ENCODE measurements at places on chromosomes 12 and 14.
A peak's percentile ranks its signal among the peaks of the same experiment; 100 is the strongest.

- DNase-seq: no peak
Measured at GRCh38 chr14:29320286-29320685, 553.7 kb downstream of the FOXG1 start.

DNA sequence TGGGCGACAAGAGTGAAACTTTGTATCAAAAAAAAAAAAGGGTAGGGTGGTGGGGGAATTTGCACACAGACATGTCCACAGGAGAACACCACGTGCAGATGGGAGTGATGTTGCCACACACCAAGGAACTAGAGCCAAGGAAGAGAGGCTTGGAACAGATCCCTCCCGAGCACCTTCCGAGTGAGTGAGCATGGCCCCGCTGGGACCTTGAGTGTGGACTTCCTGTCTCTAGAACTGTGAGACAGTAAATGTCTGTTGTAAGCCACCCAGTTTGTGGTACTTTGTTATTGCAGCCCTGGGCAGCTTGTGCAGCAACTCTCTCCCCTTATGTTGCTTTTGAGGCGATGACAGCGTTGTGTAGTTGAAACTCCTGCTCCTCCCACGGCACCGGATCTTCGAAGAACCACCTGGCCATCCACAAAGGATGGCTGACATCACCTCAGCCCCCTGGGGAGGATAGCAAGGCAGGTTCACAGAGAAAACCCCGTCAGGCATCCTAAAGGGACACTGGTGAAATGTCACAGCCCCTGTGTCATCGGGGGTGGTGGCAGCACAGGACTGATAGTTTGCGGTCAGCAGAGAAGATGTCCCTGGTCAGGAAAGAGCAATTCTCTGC, 54.7 kb upstream of the PLEKHG3 start:
- no peak for DNase-seq

DNA sequence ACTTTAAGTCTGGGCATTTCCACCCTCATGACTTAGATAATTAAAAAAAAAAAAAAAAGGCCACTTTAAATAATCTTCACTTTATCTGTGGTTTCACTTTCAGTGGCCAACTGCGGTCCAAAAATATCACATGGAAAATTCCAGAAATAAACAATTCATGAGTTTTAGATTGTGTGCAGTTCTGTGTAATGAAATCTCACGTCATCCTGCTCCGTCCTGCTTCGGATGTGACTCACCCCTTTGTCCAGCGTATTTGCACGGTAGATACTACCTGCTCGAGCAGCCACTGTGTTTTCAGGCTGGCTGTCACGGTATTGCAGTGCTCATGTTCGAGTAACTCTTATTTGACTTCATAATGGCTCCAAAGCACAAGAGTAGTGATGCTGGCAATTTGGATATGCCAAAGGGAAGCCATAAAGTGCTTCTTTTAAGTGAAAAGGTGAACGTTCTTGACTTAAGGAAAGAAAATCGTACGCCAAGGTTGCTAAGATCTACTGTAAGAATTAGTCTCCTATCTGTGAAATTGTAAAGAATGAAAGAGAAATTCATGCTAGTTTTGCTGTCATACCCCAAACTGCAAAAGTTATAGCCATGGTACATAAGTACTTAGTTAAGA, 2.4 kb downstream of the E2F7 start:
- DNase-seq: no peak

DNA sequence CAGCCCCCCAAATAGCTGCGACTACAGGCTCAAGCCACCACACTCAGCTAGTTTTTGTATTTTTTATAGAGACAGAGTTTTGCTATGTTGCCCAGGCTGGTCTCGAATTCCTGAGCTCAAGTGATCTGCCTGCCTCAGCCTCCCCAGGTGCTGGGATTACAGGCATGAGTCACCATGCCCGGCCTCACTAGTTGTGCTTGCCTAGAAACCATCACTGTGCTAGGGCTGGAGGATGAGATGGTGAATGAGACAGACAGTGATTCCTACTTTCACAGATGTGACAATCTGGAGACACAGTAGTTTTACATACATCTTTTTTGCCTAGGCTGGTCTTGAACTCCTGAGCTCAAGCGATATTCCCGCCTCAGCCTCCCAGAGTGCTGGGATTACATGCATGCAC, 7.5 kb upstream of the MSI1 start:
- DNase-seq: no peak

DNA sequence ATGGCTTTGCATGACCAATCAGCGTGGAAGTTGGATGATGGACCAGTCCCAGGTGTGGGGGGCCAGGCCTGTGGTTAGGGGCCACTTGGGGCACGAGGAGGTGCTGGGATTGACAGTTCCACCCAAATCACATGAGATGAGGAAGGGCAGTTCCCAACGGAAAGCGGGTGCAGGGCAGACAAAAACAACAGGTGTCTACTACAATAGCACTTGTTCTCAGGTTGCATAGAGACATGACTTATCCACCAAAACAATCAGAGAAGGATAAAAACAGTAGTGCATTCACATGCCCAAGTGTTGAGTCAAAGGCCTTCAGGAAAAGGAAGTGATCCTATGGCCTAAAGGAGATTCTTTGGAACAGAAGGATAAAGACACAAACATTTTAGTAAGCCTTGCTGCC, 14.6 kb upstream of the EIF2B2 start:
- DNase-seq: peak; percentile 48

GRCh38 chr12:26172539-26172938, 22.8 kb upstream of the SSPN start:
- no peak for DNase-seq

- no peak for DNase-seq
Measured at GRCh38 chr12:46921764-46922133, 96.0 kb upstream of the SLC38A4 start.

DNA sequence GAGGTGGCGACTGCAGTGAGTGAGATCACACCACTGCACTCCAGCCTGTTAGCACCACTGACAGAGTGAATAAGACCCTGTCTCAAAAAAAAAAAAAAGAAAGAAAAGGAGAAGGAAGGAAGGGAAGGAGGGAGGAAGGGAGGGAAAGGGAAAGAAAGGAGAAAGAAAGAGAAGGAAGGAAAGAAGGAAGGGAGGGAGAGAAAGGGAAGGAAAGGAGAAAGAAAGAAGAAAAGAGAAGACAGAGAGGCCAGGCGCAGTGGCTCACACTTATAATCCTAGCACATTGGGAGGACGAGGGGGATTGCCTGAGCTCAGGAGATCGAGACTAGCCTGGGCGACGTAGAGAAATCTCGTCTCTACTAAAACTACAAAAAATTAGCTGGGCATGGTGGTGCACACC, 13.2 kb downstream of the DCAF5 start:
- DNase-seq: no peak

DNA sequence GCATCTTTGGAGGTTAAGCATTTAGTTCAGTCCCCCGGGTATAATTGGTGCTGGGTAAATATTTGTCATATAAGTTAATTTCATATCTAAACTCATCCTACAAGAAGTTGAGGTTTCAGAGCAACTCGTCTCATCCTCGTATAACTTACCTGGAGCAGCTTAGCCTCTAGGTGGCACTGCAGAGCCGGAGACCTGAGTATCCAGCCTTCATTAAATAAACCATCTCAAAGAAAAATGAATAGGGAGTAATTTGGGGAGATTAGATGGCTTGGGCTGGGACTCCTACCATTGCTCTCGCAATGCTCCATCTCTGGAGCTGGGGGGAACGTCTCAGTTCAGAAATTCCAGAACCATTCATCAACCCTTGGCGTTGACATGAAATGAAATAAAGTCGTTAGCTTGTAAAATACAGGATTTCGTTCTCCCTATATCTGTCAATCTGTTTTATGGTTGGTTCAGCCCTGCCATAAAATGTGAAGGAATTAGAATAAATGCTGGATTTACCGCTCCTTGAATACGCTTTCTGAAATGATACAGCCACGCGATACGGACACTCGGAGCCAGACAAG, 122.9 kb upstream of the TMEM132D start:
- no peak for DNase-seq

GRCh38 chr12:52628111-52628507, 9.8 kb upstream of the KRT73 start:
- DNase-seq: no peak

DNA sequence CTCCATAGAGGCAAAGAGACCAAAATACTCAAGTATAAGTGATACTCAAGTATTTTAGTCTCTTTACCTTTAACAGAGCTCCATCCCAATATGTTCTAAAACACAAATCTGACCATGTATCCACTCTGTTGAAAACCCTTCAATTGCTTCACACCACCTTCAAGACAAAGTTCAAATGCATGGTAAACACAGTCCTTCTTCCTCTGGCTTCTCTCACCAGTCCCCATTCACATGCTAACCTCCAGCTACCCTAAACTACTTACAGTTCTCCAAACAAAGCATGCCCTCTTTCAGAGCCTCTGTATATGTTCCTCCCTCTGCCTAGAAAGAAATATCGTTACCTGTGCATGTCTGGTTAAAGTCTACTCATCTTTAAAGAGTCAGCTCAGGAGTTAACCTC, 100.2 kb downstream of the NUMB start:
- no peak for DNase-seq

- no peak for DNase-seq
Measured at GRCh38 chr12:47414511-47414910, 291.3 kb downstream of the RPAP3 start.

GRCh38 chr14:59239022-59239421, 50.6 kb downstream of the DAAM1 start:
- DNase-seq: no peak

- DNase-seq: no peak
Measured at GRCh38 chr12:25690996-25691864, 138.1 kb upstream of the LMNTD1 start.

GRCh38 chr14:31154956-31155355, 52.6 kb downstream of the HECTD1 start:
- DNase-seq: no peak

DNA sequence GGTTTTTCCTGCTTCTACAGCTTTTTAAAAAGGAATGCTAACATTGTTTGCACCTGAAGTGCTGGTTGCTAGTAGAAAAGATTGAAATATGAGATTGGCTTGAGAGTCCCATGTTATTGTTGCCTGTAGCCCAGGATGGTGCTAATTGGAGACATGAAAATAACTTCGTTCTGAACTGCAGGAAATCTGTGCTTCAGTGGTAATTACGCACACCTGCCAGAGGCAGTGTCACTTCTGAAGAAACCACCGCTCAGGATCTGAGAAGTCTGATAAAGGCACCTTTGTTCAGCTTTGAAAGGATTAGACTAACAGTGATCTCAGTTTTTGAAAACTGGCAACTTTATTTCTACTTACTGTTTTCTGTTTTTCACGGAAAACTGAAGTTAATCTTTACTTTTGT, 15.5 kb upstream of the ATP6V0A2 start:
- DNase-seq: no peak

- no peak for DNase-seq
Measured at GRCh38 chr12:39459027-39459434, 16.1 kb upstream of the KIF21A start.

DNA sequence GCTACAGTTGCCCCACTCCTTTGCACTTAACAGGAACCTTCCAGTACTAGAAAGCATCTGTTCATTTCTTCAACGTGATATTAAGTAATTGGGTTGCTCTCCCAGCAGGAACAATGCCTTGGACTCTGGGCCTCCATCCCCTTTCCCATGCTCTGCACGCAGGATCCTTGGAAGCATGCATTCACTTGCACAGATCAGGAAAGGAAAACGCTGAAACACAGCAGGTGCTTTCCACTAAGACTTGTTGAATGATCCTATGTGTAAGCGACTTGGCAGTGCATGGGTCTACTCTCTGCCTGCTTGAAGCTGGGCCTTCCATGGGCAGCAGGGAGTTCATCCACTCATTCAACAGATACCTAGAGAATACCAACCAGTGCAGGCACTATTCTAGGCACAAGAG, 2.3 kb downstream of the LTBP2 start:
- no peak for DNase-seq

- DNase-seq: no peak
Measured at GRCh38 chr12:8692573-8692972, 5.2 kb upstream of the RIMKLB start.

- no peak for DNase-seq
Measured at GRCh38 chr12:16884056-16884455, 278.1 kb upstream of the LMO3 start.

DNA sequence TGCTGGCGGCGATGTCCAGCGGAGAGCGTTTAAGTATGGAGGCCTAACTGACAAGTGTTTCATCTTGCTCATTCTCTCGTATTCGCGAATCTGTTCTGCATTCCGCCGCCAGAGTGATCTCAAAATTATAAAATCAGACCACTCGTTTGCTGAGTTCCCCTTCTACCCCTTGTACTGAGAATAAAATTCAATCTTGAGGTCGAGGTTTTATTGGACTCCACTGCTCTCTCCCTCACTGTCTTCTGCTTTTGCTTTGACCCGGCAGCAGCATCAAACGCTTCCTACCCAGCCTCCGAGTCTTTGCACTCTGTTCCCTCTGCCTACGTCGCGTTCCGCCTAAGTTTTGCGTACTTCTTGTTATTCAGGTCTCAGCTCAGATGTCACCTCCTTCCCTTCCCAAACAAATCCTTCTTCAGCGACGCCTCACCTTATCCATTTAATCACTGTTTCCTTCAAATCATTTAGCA, 462 bp downstream of the KNTC1 start:
- no peak for DNase-seq

DNA sequence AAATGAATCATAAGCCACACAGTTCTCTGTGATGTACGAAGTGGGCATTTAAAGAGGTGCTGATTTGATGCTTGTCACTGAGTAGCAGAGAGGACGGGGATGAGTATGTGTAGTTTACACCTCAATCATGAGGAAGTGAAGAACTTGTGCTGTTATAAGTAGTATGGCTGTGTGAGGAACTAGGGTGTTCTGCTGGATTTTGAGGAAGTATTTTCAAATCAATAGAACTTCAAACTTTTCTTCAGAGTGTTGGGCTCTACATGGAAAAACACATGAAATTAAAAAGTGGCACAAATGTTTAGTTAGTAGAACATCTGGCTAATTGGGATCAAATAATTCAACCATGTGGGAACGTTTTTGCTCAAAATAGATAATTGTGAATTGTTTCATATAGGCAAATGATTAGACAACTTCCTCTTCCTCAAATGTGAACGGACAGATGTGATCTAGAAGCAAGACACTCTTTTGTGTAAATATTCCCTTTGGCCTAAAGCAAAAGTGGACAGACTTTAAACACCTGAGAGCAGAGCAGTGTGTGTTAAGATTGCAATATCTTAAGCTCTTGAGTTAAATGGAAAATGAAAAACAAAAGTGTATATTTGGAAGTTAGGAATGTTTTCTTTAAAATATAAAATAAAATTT, 168.5 kb downstream of the NAV3 start:
- no peak for DNase-seq

GRCh38 chr12:111905502-111905901, 63.5 kb downstream of the MAPKAPK5 start:
- DNase-seq: no peak

DNA sequence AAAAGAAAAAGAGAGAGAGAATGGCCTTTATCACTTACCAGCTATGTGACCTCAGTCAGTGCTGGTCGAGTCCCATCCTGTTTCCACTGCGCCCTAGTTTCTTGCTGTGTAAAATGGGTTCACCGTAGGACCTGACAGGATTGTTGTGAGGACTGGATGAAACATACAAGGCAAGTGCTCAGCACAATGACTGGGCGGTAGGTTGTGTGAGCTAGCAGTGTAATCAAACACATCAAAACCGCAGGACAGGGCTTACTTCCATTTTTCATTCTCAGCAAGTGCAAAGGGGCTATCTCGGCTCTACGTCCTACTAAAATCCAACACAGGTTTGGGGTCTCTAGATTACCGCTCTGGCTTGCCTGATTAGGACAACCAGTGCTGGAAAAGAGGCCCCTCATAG, 36.4 kb upstream of the ATXN2 start:
- no peak for DNase-seq

- DNase-seq: no peak
Measured at GRCh38 chr12:40225984-40226602, 1.3 kb downstream of the LRRK2 start.

- no peak for DNase-seq
Measured at GRCh38 chr14:68964300-68965093, 14.6 kb downstream of the ACTN1 start.

GRCh38 chr14:89724628-89724960, 229.9 kb downstream of the EFCAB11 start:
- no peak for DNase-seq
